A673 (cell line): ENCODE measurements at places on chromosomes 11 and 22. TPM values are rescaled to one million over a fixed set of nuclear protein-coding genes. Genes with fewer than 3 reads are reported as not detected.

- H3K36me3 ChIP-seq = no peaks in the 10 kb centered on the region
- no peaks in the 10 kb centered on the region for H3K4me1 ChIP-seq
- no peak overlapping the region for H3K27ac ChIP-seq
- H3K4me3 ChIP-seq = no peak overlapping the region
- DNase-seq = no peak
Measured at GRCh38 chr11:19625438-19625837, 87.2 kb upstream of the NAV2 start.

GRCh38 chr11:72821221-72821919, 7.2 kb downstream of the ATG16L2 start:
- H3K36me3 ChIP-seq = no peaks in the 10 kb centered on the region
- peaks cover 8% of the 10 kb centered on the region for H3K4me1 ChIP-seq
- DNase-seq = no peak
- H3K27ac ChIP-seq = peak overlapping the region; percentile 71
- H3K4me3 ChIP-seq = peak overlapping the region; percentile 48
- no peaks in the 10 kb centered on the region for H3K27me3 ChIP-seq

Gene CCDC82
- 30.5 and 33.1 TPM in 2 replicates for total RNA-seq

Gene GLYATL1
- total RNA-seq = 0.17 TPM in 1 of 2 replicates, not detected in the other

DNA sequence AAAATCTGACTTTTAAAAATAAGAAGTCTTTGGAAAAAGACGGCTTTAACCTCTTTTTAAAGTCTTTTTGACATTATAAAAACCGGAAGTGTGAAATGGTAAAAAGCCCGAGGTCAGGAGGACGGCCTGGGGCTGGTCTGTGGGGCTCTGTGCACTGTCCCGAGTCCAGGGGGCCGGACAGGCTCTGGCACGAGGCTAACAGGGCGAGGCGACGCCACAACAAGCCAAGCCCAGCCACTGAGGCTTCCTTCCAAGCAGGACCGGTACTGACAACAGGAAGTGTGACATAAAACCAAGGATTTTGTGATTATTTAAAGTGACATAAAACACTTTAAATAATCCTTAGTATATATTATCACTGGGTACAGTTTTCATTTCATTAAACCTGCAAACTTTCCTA, 39.2 kb downstream of the BRD1 start:
- H3K4me1 ChIP-seq = peaks cover 20% of the 10 kb centered on the region
- no peak for DNase-seq
- peak overlapping the region; percentile 65 for H3K27ac ChIP-seq
- H3K27me3 ChIP-seq = no peaks in the 10 kb centered on the region
- no peak overlapping the region for H3K4me3 ChIP-seq

DNA sequence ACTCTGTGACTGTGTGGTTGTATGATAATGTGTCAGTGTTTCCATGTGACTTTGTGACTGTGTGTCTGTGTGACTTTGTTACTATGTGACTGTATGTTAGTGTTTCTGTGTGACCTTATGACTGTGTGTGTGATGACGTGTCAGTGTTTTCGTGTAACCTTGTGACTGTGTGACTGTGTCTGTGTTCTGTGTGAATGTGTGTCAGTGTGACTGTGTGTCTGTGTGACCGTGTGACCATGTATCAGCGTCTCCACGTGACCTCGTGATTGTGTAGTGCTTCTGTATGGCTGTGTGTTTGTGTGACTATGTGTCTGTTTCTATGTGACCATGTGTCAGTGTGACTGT, 9.5 kb upstream of the PKNOX2 start:
- peaks cover 8% of the 10 kb centered on the region for H3K4me1 ChIP-seq
- H3K27ac ChIP-seq = no peak overlapping the region
- no peaks in the 10 kb centered on the region for H3K27me3 ChIP-seq
- DNase-seq = no peak
- H3K36me3 ChIP-seq = no peaks in the 10 kb centered on the region

Gene NEFH
- 21.4 and 22.0 TPM in 2 replicates for total RNA-seq

- no peak for DNase-seq
- H3K27ac ChIP-seq = no peak overlapping the region
- no peaks in the 10 kb centered on the region for H3K36me3 ChIP-seq
- H3K27me3 ChIP-seq = no peaks in the 10 kb centered on the region
Measured at GRCh38 chr11:17529844-17530185, 14.4 kb downstream of the USH1C start.

Gene KCNK4
- total RNA-seq = 0.26 TPM in 1 of 2 replicates, not detected in the other

DNA sequence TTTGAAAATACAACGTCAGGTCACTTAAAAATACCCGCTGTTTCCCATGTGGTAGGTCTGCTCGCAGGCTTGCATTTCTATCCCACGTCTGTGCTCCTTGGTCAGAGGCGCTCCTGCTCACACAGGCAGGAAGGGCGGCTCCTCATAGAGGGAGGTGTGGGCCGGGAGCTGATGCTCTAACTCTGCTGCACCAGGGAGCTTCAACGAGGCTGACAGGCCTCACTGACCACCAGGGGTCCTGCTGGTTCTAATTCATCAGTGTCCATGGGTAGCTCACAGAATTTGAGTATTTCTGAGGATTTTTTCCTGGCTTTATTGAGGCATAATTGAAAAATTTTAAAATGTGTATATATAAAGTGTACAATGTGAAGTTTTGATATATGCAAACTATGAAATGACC, 68.5 kb downstream of the PIWIL3 start:
- H3K27me3 ChIP-seq = no peaks in the 10 kb centered on the region
- H3K36me3 ChIP-seq = no peaks in the 10 kb centered on the region
- no peaks in the 10 kb centered on the region for H3K4me1 ChIP-seq
- no peak overlapping the region for H3K27ac ChIP-seq

Gene IGLL1
- not detected in 2 replicates for total RNA-seq

DNA sequence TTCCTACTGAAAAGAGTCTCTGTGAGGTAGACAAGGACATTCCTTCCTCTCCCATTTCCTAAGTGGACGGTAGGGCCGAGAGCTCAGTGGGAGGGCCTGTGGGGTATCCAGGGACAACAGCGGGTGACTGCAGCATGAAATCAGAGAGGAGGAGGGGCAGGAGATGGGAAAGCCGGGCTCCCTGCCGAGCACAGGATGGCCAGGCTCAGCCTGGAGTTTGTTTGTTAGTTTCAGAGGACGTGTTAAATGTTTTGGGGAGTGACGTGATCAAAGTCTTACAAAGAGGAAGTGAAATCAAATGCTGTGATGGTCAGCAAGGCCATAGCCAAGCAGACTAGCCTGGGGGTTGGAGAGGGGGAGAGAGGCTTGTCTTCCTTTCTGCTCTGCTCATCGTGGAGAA, 152.7 kb downstream of the ADAMTS15 start:
- no peaks in the 10 kb centered on the region for H3K36me3 ChIP-seq
- peak; percentile 54 for DNase-seq
- no peaks in the 10 kb centered on the region for H3K27me3 ChIP-seq
- no peak overlapping the region for H3K4me3 ChIP-seq

GRCh38 chr11:19389787-19390303, 149.1 kb upstream of the E2F8 start:
- H3K27ac ChIP-seq = no peak overlapping the region
- DNase-seq = no peak
- no peaks in the 10 kb centered on the region for H3K4me1 ChIP-seq
- peaks cover 2% of the 10 kb centered on the region for H3K27me3 ChIP-seq
- H3K4me3 ChIP-seq = no peak overlapping the region
- H3K36me3 ChIP-seq = no peaks in the 10 kb centered on the region

- peaks cover 39% of the 10 kb centered on the region for H3K27me3 ChIP-seq
- no peaks in the 10 kb centered on the region for H3K36me3 ChIP-seq
- no peaks in the 10 kb centered on the region for H3K4me1 ChIP-seq
Measured at GRCh38 chr11:35293699-35294098, 125.7 kb downstream of the SLC1A2 start.

GRCh38 chr11:69889400-69890318, 70.4 kb upstream of the FGF3 start:
- H3K27ac ChIP-seq = no peak overlapping the region
- H3K4me1 ChIP-seq = no peaks in the 10 kb centered on the region
- no peak for DNase-seq
- H3K27me3 ChIP-seq = peaks cover 5% of the 10 kb centered on the region

- DNase-seq = peak; percentile 95
- peaks cover 15% of the 10 kb centered on the region for H3K4me1 ChIP-seq
- no peaks in the 10 kb centered on the region for H3K27me3 ChIP-seq
- peak overlapping the region; percentile 64 for H3K27ac ChIP-seq
- no peak overlapping the region for H3K4me3 ChIP-seq
- no peaks in the 10 kb centered on the region for H3K36me3 ChIP-seq
Measured at GRCh38 chr22:36659762-36660509, 43.6 kb downstream of the CACNG2 start.
